ENCODE measurements at places on chromosomes 5 and 9.

GRCh38 chr9:13555516-13555915 lies 276.0 kb upstream of the MPDZ start:
- DNase-seq = no peak

- no peak for DNase-seq
These were observed 173.5 kb upstream of the NREP start for GRCh38 chr5:111930449-111930848.

DNA sequence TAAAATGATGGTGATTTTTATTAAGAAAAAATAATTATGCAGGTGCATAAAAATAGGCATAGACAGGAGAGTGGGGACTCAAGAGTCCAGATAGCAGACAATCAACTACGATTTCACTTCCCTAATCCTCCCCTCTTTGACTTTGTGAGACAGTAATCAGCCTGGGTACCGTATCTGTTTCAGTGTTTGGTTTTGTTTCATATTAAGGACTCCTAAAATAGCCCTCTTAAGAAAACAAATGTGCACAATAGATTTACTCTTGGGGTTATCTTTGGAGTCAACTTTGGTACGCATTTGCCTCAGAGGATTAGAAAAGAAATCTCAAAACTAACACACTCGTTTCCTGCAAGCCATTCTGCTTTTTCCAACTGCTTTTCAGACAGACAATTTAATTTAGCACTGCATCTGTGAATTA lies 96.3 kb downstream of the ZNF608 start:
- no peak for DNase-seq

GRCh38 chr9:14428781-14429230 lies 114.9 kb upstream of the NFIB start:
- DNase-seq = peak; percentile 78

GRCh38 chr5:166624573-166624972 lies 1666.9 kb upstream of the WWC1 start:
- no peak for DNase-seq

DNA sequence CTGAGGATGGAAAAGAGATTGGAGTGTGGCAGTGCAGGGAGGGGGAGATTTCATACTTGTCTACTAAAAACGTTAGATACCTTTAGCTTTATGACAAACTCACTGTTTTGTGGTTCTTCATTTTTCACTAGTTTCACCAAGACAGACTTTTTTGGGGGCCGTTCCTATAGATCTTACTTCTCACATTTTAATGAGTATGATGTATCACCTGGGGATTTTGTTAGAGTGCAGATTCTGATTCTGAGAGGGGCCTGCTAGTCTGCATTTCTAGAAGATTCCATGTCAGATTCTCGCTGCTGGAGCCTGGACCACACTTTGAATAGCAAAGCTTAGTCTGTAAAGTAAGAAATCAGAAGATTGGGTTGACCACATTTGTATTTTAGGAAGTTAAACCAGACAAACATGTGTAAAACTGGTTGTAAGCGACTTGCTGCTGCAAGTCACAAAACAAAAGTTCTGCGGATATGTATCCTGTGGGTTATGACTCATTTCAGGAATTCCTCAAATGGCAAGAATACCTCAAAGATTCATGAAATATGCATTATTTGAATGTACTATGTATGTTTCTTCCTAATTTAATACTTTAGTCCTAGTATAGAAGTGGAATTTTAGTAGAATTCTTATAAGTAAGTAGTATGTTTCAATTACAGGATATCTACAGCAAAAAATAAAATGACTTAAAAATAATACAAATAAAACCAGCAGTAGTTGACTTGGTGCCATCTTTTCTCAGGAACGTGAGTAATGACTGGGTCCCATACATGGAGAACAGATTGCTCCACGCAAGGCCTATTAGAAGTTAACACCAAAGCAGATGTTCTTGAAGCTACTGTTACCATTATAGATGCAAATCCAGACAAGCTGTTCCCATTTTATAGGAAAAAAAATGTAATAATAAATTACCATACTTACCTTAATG lies 27.8 kb downstream of the NFIL3 start:
- DNase-seq = no peak

DNA sequence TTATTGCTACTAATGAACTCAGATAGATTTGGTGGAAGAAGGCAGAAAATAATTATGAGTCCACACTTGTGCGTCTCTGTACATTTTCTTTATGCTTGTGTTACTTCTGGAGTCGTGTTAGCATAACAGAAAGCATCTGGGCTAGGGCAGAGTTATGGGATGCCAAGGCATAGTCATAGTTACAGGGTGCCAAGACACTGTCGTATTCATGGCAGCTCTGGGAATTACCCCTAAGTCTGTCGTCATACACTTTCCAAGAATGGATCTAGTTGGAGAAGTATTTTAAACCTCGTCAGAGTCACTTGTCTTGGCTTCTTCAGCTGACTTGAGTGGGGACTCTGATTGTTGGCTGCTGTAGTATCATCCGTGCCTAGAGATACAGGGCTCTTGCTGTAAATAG lies 27.7 kb downstream of the CAMK4 start:
- no peak for DNase-seq

DNA sequence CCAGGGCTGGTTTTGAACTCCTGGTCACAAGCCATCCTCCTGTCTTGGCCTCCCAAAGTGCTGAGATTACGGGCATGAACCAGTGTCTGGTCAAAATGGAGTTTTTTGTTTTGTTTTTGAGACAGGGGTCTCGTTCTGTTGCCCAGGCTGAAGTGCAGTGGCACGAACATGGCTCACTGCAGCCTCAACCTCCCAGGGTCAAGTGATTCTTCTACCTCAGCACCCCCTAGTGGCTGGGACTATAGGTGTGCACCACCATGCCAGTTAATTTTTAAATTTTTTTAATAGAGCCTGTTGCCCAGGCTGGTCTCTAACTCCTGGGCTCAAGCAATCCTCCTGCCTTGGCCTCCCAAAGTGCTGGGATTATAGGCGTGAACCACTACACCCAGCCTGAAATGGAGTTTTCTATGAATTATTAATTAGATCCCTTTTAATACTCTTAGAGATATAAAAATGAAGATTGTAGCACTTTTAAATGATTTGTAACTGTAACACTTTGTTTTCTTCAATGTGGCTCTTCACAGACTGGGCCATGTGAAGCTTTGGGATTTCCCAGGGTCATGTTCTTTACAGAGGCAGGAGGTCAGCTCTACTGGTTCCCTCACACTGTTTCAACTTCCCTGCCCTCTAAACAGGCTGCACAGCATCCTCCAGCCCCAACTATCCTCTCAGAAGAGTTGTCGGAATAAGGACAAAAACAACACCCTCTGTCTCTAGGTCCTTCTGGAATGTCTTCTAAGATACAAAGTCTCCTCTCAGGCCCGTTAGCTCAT lies 32.7 kb upstream of the SPARC start:
- no peak for DNase-seq

DNA sequence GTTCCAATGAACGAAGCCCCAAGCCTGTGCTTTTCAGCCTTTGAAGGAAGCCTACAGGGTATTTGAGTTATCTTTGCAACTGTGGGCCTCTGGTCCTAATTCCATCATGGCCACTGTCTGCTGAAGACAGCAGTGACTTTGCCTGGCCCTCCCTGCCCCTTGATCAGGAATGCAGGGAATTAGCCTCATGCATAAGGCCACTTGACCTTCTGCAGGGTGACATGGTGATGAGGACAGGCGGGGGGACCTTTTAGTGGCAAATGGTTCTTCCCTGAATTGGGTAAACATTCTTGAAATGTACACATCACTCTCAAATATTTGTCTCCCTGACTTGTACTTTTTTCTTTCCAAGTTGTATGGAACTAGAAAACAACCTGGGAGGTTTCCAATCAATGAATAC lies 25.2 kb upstream of the XPA start:
- no peak for DNase-seq

GRCh38 chr9:85443190-85443598 lies 298.6 kb downstream of the AGTPBP1 start:
- no peak for DNase-seq

- DNase-seq = peak; percentile 6
These were observed 51.4 kb upstream of the OLFM1 start for GRCh38 chr9:135035781-135036760.

GRCh38 chr9:18296702-18297055 lies 177.3 kb upstream of the ADAMTSL1 start:
- DNase-seq = no peak

DNA sequence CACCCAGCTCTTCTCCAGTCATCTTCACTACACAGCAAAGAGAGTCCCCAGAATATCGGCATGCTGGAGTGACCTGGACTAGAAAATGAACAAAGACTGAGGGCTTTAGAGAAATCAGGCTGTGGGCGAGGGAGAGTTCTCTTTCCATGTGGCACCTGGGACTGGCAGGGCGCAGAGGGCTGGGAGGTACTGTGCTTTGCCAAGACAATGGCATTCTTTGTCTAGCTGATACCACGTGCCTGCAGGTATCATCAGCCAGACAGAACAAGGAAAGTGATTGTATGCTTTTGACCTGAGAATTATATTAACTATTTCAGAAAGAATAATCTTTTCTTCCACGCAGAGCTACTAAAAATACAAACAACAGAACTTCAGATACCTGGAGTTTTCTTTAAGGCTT lies 30.5 kb downstream of the DDX31 start:
- no peak for DNase-seq

- DNase-seq = no peak
These were observed 39.2 kb upstream of the PCA3 start for GRCh38 chr9:76725011-76725546.

DNA sequence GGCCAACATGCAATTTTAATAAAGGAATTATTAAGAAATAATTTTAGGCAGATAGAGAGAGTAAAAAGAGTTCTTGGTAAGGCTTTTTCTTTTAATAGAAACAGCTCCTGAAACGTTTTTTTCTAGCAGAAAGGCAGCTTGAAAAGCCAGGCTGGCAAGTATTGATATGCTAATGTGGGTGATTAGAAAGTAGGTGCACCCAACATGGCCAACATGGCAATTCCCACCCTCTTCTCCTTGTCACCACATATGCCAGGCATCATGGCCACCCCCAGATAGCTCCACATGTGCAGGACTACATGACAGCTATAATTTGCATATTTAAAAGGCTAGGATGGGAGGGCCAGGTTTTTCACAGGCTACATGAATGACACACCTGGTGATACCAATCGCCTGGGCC lies 615.2 kb downstream of the PTPRD start:
- no peak for DNase-seq

DNA sequence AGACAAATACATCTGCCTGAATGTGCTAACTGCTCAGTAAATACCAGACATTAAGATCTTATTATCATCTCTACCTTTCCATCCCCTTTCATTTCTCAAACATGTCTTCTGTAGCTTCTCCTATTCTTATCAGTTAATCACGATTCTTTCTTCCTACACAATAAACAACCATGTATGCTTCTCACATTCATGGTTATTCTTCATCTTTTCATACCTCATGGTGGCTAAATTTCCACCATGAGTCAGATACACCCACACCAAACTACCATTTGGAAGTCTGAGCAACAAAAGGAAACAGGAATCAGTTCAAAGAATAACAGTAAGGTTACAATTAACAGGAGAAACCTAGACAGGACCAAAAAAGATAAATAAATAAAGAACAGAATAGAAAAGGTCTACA lies 7.7 kb downstream of the ZNF622 start:
- no peak for DNase-seq

GRCh38 chr5:107869438-107870115 lies 198.8 kb upstream of the EFNA5 start:
- DNase-seq = no peak

- DNase-seq = no peak
These were observed 32.8 kb downstream of the TUT7 start for GRCh38 chr9:86321373-86321772.

GRCh38 chr5:36199620-36200019 lies 42.1 kb downstream of the NADK2 start:
- DNase-seq = no peak

GRCh38 chr5:143509758-143510221 lies 106.3 kb upstream of the NR3C1 start:
- no peak for DNase-seq

GRCh38 chr5:149759563-149759962 lies 29.5 kb downstream of the PPARGC1B start:
- DNase-seq = no peak

- no peak for DNase-seq
These were observed 918.6 kb upstream of the DMAC1 start for GRCh38 chr9:8718121-8718725.

- DNase-seq = no peak
These were observed 32.9 kb upstream of the STX17 start for GRCh38 chr9:99873531-99873930.

GRCh38 chr5:4981608-4982007 lies 158.5 kb upstream of the ADAMTS16 start:
- DNase-seq = no peak

DNA sequence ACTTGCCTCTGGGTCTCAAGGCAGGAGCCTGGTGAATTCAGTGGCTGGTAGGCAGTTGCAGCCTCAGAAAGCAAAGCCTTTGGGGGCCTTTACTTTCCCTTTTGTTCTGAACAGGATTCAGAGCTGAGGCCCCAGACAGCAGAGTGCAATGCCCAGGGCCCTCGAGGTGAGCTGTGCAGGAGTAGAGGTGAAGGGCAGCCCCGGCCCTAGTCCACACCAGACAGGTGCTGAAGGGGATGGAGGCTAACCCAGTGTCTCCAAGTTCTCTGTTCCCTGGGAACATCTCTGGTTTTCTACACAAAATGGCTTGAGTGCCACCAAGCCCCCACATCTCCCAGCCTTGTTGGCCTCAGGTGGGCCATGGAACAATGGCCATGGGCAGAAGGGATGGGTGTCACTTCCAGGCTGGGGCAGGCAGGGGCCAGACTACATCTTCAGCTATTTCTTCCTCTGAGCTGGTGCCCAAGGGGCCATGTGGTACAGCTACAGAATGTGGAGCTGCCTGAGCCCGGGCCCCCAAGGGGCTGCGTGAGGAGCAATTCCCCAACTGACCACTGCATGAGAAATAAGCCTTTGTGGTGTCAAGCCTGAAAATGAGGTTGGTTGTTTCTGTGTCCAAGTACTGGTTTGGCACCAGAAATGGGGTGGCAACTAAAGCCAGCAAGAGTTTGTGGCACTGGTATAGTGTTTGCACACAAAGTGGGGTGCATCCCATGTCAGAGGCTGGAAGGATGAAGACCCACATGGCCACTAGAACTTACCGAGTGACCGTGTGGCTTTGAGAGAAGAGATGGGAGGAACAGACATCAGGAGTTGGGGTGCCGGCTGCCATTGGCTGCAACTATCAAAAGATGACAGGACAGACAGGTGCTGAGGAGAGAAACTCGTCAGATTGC lies 57.8 kb downstream of the BARX1 start:
- DNase-seq = no peak

DNA sequence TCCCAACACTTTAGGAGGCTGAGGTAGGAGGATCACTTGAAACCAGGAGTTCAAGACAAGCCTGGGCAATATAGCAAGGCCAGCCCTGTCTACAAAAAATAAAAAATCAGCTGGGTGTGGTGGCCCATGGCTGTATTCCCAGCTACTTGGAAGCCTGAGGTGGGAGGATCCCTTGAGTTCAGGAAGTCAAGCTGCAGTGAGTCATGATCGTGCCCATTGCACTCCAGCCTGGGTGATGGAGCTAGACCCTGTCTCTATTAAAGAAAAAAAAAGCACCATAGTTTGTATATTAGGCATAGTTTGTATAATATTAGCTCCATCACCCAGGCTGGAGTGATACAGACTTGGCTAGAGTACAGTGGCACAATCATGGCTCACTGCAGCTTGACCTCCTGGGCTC lies 9.6 kb upstream of the NME5 start:
- DNase-seq = peak; percentile 31

- DNase-seq = no peak
These were observed 127.2 kb downstream of the VPS13A start for GRCh38 chr9:77304543-77304942.

Measured in left ventricle myocardium superior (tissue), 1 donor.